ENCODE measurements at places on chromosomes 3 and 15.
A peak's percentile ranks its signal among the peaks of the same experiment; 100 is the strongest.

DNA sequence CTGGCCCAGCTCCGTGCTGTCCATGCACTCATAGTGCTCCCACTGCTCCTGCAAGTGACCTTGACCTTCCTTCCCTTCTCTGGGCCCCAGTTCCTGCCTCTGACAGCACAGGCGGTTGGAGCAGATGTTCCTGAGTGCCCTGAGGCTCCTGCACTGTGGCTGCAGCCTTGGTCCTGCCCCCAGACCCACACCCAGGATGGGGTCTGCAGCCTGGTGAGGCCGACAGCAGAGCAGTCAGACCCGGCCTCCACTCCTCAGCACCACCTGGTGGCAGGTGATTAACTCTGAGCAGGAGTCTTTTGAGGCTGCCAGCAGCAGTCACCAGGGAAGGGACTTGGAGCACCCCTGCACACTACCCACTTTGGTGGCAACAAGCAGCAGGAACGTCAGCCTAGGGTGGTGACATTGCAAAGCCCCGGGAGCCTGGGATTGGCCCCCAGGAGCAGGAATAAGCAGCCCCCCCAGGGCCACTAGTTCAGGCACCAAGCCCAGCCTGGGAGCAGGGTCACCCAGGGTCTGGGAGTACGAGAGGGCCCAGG lies 64.6 kb downstream of the CYP11A1 start:
- DNase-seq: peak; percentile 51

DNA sequence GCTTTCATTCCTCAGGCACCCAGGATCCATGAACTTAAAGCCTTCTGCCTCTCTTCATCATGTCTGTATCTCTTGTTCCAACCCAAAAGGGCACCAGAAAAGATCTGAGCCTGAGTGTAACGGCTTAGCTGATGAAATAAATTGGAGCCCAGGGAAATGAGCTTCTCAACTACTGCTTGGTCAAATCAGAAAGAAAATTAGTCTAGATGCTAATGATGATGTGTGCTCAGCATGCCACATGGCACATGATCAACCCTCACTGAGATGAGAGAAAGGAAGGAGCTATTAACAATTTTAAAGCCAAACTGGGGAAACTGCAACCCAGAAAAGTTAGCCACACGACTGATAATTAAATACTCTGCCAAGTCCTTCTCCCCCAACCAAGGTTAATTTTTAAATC lies 325.7 kb downstream of the CNTN3 start:
- no peak for DNase-seq

DNA sequence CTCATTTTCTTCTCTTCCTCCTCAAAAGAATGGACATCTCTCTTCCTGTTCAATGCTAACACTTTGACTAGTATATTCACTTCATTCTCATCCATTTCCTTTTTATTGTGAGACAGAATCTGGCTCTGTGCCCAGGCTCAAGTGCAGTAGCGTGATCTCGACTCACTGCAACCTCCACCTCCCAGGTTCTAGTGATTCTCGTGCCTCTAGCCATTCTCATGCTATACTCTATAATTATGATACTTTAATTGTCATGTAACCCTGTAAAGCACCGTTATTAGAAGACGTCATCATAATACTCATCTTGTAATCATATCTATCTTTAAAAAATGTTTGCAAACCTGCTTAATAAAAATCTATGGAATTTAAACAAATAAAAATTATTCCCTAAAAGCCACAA lies 107.0 kb downstream of the SHOX2 start:
- no peak for DNase-seq

DNA sequence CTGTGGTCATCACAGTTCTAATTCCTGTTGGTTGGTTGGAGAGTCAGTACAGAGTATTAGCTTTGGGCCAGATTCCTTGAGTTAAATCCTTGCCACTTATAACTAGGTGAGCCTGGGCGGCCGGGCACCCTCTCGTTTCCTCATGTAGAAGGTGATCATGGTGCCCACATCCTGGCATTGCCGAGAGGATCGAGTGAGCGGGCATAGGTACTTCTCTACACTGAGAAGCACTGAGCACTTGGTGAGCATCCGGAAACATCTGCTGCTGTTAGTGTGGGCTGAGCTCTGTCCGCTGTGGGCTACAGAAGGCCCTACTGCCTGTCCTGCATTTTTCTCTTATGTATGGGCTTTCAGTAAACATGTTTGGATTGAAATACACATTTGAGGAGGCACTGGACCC lies 96.2 kb downstream of the CACNA1D start:
- no peak for DNase-seq

- DNase-seq: no peak
Measured at GRCh38 chr3:194720048-194720447, 34.4 kb downstream of the FAM43A start.

- no peak for DNase-seq
Measured at GRCh38 chr15:53758412-53758811, 1.1 kb downstream of the WDR72 start.

DNA sequence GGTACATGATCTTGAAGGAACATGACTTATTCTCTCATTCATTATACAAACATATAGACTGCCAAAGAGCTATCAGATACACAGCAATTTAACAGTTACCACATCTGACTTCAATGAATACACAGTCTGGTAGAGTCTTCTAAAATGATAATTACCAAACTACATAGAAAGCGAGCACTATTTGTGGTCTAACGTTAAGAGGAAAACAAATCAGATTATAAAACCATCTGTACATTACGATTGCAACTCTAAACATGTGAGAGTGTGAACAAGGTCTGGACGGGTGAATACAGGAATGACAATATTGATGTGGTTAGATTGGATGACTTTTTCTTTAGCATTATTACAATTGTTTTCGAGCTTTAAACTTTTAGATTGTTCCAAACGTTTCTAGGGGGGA lies 16.3 kb downstream of the CX3CR1 start:
- no peak for DNase-seq

DNA sequence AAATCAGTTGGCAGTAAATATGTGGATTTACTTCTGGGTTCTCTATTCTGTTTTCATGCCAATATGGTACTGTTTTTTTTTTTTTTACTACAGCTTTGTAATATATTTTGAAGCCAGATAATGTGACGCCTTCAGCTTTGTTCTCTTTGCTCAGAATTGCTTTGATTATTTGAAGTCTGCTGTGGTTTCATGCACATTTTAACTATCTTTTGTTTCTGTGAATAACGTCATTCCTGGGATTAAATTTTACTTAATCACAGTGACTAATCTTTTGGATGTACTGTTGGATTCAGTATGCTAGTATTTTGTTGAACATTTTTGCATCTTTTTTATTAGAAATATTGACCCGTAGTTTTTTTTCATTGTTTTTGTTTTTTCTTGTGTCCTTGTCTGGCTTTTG lies 576.5 kb downstream of the ZNF385D start:
- no peak for DNase-seq

GRCh38 chr3:151557068-151557840 lies 96.4 kb upstream of the IGSF10 start:
- no peak for DNase-seq

DNA sequence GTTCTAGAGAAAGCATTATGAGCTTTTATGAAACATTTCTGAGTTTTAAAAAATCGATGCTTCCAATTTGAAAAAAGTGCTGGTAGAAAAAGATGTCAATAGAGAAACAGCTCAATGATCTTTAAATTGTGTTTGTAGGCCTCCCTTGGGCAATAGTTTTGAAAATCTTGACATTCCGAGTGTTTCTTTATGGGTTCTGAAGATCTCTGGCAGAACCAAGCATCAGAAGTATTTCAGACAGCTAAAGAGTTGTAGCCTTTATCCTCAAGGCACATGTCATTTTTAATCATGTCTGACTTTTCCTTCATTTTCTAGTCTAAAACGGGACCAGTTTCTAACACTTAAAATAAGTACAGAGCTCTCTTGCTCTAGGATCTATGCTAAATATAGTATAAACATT lies 188.1 kb upstream of the CBLB start:
- no peak for DNase-seq

GRCh38 chr15:48645558-48646330 lies at the start of gene FBN1:
FBN1 (minus strand) TSS chr15:48645709; CDS start chr15:48644769, 940 bp downstream.
- DNase-seq: no peak

- DNase-seq: no peak
Measured at GRCh38 chr3:158447408-158447807, 123.6 kb upstream of the MLF1 start.

DNA sequence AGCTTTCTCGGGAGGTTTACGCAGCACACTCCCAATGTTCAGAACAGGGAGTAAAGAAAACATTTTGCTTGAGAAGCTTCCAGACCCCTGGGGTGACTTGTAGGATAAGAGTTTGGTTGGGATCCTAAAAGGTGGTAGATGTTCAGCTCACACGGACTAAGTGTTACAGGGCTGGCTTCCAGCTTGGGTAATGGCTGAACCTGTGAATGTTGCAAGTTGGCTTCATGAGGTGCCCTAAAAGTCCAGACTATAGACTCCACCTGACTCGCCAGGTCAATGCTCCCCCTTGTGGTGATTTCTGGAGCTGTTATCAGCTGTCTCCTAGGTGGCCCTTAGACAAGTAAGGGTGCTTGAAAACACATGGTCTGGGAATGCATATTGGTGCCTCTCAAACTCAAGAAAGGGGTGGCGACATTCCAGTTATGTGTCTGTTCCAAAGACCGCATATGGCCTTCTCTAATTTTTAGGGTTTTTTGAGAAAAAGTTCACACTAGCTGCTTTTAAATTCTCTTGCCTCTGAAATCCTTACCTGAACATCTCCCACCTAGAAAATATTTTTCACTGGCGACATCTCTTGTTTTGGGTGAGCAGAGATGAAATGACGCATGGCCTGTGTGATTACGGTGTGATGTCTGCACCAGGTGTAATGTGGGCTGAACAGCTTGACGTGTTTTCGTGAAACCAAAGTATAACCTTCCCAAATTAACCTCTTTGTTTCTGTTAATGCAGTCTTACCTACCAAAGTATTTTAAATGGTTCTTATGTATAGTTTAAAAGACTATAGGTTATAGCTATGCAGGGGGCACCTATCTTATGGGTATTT lies 175.7 kb upstream of the KBTBD8 start:
- DNase-seq: peak; percentile 68

GRCh38 chr15:59685737-59686297 lies 3.3 kb downstream of the BNIP2 start:
- DNase-seq: no peak

DNA sequence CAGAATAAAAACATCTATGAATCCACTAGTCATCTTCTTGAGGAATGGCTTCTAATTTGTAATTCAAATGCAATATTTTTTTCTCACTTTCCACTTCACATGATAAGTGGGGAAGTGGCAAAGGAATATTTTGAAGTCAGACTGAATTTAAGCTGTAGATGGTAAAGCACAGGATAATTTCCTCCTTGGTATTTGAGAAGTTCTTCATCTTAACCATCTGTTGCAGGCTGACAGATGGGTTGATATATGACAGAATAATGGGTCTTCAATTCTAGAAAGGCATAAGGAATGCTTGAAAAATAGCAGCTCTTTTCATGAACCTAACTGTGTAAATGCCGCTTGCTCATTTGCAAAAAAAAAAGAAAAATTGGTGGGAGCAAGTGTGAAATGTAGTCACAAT lies 66.5 kb upstream of the SNTN start:
- no peak for DNase-seq

GRCh38 chr15:62940093-62940754 lies 102.3 kb upstream of the TPM1 start:
- no peak for DNase-seq

DNA sequence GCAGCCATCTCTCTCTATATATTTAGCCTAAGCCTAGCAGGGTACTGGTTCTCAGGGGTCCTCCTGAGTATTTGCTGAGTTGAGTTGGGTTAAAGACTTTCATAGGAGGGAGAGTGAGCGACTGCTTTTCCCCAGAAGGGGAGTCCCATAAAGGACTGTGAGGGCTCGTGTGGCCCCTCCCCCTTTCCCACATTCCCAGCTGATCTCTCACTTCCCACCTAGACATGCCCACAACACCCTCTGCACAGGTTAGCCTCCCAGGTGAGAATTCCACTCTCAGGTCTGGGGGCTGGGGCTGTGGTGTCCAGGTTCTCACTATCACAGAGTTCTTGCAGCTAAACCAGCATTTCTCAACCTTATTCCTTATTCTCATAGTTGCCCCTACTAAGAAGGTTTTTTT lies 15.8 kb downstream of the EPHB1 start:
- no peak for DNase-seq

- no peak for DNase-seq
Measured at GRCh38 chr3:100329800-100330489, 4.6 kb upstream of the NIT2 start.

- DNase-seq: no peak
Measured at GRCh38 chr3:31253782-31254181, 278.9 kb upstream of the STT3B start.

- DNase-seq: no peak
Measured at GRCh38 chr3:149553781-149554451, 79.4 kb downstream of the TM4SF4 start.

DNA sequence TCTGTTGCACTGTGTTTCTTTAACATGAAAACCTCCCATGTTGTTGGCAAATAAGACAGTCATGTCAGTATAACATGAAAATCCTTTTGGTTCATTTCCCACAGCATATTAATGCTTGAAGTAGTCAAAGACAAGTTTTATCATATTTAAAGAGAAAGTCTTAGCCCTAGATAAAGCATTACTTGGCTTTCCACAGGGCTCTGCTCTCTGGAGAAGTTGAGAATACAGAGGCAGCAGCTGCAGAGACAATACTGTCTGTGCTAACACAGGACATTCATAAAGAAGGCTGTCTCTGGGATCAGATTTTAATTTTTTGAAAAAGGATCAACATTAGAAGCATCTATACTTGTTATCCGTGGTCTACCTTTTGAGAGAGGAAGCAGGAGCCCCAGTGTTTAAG lies 103.4 kb upstream of the SAMMSON start:
- DNase-seq: no peak

DNA sequence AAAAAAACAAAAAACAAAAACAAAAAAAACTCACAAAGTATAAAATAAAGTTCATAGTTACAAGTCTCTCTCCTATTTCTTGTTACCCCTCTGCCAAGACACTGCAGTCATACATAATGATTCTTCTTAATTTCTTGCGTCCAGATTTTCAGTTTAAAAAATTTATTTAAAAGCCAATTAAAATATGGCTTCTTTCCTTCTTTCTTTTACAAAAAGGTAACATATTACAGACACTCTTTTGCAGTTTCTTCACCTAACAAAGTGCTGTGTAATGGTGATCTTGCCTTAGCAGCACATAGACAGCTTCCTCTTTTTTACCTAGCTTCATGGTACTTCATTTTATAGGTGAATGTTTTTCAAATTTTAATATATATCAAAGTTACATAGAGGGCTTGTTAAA lies 136.1 kb upstream of the SGO1 start:
- DNase-seq: peak; percentile 56

GRCh38 chr15:51752888-51753287 lies 1.5 kb downstream of the TMOD2 start:
- DNase-seq: no peak
